ENCODE measurements at places on chromosomes 1 and 21.

- no peak for DNase-seq
Measured at GRCh38 chr1:221736714-221737113, 5.2 kb downstream of the DUSP10 start.

DNA sequence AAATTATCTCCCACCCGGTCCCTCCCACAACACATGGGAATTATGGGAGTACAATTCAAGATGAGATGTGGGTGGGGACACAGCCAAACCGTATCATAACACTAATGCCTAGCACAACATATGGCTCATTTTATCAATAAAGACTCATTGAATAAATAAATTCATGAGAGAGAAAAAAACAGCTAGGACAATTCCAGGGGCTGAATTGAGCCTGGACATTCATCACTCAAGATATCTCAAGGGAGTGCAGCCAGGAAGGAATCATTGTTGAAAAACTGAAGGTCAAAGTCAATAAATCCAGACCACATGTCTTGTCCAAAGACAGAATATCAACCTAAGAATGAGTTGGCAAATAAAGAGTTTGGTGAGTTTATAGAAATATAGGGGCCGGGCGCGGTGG, 644.1 kb downstream of the PLPP3 start:
- DNase-seq: no peak

DNA sequence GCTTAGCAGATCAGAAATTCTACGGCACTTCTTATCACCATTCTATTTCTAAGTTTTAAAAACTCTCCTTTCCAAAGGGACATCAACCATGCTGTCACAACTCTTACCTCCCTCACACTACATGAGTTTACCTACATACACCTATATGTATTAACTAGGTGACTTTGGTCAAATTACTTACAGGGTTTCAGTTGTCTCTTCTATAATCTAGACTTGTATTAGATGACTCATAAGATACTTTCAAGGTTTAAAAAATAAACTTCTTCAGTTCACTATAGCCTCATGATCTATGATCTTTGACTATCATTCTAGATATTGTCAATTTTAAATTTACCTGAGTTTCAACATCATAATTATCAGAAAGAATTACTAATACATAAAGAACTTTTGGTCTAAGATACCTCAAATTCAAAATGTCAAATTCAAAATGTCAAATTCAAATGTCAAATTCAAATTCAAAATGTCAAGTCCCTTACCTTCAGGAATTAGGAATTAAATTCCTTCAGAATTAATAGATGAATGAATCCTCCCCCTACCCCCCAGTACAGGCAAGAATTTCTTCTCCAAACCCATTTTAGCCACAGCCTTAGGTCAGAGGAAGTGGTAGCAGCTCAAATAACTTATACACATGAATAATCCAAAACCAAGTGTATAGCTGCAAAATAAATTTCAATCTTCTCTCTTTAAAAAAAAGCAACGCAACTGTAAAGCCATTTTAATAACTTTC, 31.1 kb downstream of the OTUD7B start:
- DNase-seq: no peak

DNA sequence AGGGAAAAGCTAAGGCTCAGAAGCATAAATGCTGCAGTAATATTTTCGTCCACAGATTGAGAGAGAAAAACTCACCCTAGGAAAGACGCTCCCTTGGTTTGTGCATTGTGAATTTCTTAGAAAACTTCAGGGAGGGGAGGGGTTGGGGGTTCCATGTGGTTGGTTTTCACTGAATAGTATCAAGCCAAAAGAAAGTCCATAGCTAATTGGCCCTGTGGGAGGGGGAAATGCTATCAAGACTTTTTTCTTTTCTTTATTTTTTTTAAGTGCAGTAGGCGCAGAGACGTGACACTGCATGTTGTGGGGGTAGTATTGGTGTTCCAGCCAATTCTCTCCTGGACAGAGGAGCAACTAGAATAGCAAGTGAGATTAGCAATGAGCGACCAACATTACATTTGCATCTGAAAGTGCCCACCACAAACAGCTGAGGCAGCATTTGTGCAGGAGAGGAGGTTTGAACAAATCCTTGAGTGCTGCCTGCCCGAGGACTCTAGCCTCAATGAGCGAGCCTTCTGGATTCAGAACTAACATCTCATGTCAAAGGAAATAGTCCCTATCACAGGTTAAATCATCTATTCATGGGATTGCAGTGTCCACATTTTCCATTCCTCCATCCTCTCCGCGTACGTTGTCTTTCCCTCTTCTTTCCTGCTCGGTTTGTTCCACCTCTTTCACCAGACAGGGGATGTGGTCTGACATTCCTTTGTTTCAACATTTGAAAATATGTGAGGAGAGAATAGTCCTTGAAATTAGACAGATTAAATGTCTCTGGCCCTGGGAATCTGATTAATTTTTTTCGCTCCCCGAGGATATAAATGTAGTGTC, 118.0 kb upstream of the MARK1 start:
- DNase-seq: no peak

DNA sequence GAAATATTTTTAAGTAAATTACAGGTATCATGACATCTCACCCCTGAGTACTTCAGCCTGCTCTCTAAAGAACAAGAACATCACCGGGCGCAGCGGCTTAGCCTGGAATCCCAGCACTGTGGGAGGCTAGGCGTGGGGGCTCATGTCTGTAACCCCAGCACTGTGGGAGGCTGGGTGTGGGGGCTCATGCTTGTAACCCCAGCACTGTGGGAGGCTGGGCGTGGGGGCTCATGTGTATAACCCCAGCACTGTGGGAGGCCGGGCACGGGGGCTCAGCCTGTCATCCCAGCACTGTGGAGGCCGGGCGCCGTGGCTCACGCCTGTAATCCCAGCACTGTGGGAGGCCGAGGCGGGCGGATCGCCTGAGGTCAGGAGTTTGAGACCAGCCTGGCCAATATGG, 7.7 kb upstream of the CDK11B start:
- no peak for DNase-seq

DNA sequence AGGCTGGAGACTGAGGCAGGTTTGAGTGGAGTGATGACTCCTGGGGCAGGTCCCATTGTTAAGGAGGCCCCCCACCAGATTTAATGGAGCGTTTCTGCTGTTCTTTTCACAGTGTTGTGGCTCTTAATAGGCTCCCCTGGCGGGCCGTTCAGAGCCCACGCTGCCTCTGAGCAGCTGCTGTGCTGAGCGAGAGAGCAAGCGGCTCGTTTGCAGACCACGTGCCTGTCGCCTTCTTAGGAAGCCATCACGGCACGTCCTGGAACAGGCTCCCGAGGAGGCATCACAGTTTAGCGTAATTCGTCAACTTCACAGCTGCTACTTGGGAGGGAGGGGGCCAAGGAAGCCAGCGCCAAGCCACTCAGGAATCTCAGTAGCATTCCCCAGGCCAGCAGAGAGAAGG, 70.5 kb upstream of the CTTNBP2NL start:
- no peak for DNase-seq
